ENCODE measurements at places on chromosomes 12 and 14. TPM values are rescaled to one million over a fixed set of nuclear protein-coding genes. Genes with fewer than 3 reads are reported as not detected.

DNA sequence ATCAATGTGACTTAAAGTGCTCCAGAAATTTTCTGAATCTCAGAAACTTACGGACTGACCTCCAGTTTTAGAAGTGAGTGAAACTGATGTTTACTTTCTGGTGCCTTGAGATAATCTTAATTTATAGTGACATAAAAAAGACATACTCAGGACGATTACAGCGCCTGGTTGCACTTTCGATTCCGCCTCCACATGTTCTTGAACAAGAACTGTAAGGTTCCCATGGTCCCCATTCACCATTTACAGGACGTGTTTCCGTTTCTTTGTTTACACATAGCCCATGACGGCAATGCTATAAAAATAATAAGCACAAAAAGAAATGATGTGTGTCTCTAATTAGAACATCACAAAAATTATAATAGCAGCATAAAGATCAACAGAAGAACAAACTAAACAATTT, 98.2 kb downstream of the ADAMTS20 start:
- DNase-seq: no peak
- H3K4me3 ChIP-seq: no peak overlapping the region
- H3K4me1 ChIP-seq: no peaks in the 10 kb centered on the region
- no peak overlapping the region for H3K27ac ChIP-seq
- H3K27me3 ChIP-seq: no peaks in the 10 kb centered on the region

Gene AP5M1
- total RNA-seq: 28.6 TPM

DNA sequence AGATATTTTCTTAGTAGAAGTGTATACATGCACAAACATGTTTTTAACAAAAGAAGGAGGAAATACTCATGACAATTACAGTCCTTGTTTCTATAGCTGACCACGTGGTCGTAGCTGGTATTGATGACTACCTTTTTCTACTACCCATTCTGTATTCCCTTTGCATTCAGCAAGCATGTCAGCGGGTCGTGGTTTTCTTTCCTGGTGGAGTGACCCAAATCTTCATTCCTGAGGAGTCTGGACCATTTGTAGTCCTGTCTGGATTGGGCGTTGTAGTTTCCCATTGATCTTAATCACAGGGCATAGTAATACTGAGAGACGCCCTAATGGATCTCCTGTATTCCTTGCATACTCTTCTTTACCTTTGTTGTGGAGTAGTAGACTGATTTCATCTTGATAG, 472.1 kb upstream of the RGS6 start:
- H3K27me3 ChIP-seq: no peaks in the 10 kb centered on the region
- no peaks in the 10 kb centered on the region for H3K36me3 ChIP-seq
- no peak for DNase-seq
- H3K4me1 ChIP-seq: no peaks in the 10 kb centered on the region
- H3K27ac ChIP-seq: no peak overlapping the region

GRCh38 chr14:54474232-54474793, 14.5 kb downstream of the GMFB start:
- no peaks in the 10 kb centered on the region for H3K27me3 ChIP-seq
- H3K4me3 ChIP-seq: no peak overlapping the region
- no peak for DNase-seq
- no peak overlapping the region for H3K27ac ChIP-seq
- H3K4me1 ChIP-seq: peaks cover 12% of the 10 kb centered on the region

DNA sequence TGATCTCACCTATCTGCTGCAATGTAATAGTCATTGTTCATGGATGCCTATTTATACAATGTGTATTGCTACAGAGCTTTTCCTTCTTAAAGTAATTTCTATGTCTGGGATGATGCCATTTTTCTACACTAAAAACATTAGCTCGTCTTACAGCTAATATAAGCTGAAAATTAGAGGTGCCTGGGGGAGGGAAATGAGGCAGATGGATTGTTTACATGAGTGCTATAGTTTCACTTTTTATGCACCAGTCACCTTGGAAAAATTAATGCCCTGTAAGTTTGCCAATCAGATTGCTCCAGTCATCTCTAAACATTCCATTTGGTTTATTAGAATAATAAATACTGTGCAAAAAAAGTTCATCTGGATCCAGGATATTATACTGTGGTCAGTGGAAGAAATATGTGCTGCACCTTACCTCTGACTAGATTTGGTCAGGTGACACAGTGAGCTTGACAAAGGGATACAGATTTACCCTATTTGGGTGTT, 436.2 kb downstream of the RAD51B start:
- DNase-seq: no peak
- H3K4me3 ChIP-seq: no peak overlapping the region
- H3K27me3 ChIP-seq: no peaks in the 10 kb centered on the region
- peaks cover 12% of the 10 kb centered on the region for H3K4me1 ChIP-seq

Gene STON2
- 14.1 TPM for total RNA-seq

Gene WNT1
- not detected for total RNA-seq

Gene FAM181A
- total RNA-seq: not detected

DNA sequence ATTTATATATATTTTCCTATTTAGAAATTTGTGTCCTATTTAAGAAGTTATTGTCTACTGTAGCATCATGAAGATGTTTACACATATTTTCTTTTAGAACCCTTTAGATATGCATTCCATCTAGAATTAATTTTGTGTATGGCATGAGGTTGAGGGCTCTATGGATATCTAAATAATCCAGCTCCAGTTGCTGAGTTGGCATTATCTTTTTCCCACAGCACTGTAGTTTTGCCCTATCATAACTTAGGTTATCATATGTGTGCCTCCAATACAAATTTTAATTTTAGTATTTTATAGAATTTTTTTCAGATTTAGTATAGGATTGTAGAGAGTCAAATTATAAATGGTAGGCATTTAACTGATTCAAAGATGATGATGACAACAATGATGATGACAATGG, 159.3 kb downstream of the NPAS3 start:
- no peak for DNase-seq
- H3K27ac ChIP-seq: no peak overlapping the region
- H3K4me3 ChIP-seq: no peak overlapping the region
- no peaks in the 10 kb centered on the region for H3K4me1 ChIP-seq

DNA sequence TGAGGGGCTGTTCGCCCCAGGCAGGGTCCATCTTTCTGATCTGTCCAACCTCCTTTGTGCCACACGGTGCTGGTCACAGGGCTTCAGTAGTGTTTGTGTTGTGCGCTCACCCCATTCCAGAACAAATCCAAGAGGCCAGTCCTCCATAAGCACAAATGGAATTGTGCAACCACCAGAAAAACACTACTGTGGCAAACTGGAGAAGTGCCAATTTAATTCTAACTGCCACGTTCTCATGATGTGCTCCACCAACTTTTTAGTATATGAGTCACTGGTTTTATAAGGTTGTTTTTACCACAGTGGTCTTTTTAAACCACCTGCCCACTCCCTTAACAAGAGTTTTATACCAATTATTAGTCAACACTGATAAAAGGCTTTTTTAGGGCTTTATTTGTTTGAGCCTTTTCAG, 380.2 kb downstream of the NAV3 start:
- no peaks in the 10 kb centered on the region for H3K27me3 ChIP-seq
- H3K4me1 ChIP-seq: no peaks in the 10 kb centered on the region
- peak overlapping the region; percentile 35 for H3K27ac ChIP-seq
- H3K4me3 ChIP-seq: no peak overlapping the region
- no peak for DNase-seq

Gene MYH7
- total RNA-seq: 4,592 TPM

- no peaks in the 10 kb centered on the region for H3K27me3 ChIP-seq
- no peaks in the 10 kb centered on the region for H3K36me3 ChIP-seq
- H3K27ac ChIP-seq: no peak overlapping the region
These were observed 271.3 kb upstream of the TMPO start for GRCh38 chr12:98244136-98244535.

GRCh38 chr14:31010935-31011334, 14.5 kb upstream of the AP4S1 start:
- DNase-seq: no peak
- no peaks in the 10 kb centered on the region for H3K36me3 ChIP-seq
- H3K27ac ChIP-seq: no peak overlapping the region
- no peaks in the 10 kb centered on the region for H3K27me3 ChIP-seq

- no peaks in the 10 kb centered on the region for H3K27me3 ChIP-seq
- H3K36me3 ChIP-seq: no peaks in the 10 kb centered on the region
- H3K4me3 ChIP-seq: no peak overlapping the region
- H3K4me1 ChIP-seq: peaks cover 2% of the 10 kb centered on the region
These were observed 6.0 kb downstream of the EML5 start for GRCh38 chr14:88786715-88787114.

DNA sequence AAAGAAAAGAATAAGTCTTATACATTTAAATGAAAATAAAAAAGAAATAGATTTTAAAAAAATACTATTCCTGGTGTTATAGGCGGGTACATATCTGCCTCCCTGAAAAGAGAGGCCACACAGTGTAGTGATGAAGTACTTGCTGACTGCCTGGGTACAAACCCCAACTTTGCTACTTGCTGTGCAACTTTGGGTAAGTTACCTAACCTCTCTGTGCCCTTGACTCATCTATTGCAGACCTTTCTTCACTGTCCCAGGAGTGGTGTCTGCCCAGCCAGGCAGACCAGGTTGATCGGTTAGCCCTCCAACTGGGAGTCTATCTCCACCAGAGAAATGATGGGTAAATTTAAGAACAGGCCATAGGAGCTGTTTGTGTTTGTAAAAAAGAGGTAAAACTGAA, 82.0 kb downstream of the SLC24A4 start:
- no peak for DNase-seq
- H3K4me3 ChIP-seq: no peak overlapping the region
- H3K27ac ChIP-seq: no peak overlapping the region

GRCh38 chr12:21774358-21775132, at the start of gene KCNJ8:
Gene KCNJ8 (minus strand): TSS chr12:21774706. CDS start chr12:21773616, 1,090 bp downstream.
- H3K4me1 ChIP-seq: peaks cover 16% of the 10 kb centered on the region
- peak within 1 kb of the TSS; percentile 87 for H3K27ac ChIP-seq
- DNase-seq: peak; percentile 83
- peak within 1 kb of the TSS; percentile 72 for H3K4me3 ChIP-seq
- H3K36me3 ChIP-seq: no peaks in the 10 kb centered on the region

DNA sequence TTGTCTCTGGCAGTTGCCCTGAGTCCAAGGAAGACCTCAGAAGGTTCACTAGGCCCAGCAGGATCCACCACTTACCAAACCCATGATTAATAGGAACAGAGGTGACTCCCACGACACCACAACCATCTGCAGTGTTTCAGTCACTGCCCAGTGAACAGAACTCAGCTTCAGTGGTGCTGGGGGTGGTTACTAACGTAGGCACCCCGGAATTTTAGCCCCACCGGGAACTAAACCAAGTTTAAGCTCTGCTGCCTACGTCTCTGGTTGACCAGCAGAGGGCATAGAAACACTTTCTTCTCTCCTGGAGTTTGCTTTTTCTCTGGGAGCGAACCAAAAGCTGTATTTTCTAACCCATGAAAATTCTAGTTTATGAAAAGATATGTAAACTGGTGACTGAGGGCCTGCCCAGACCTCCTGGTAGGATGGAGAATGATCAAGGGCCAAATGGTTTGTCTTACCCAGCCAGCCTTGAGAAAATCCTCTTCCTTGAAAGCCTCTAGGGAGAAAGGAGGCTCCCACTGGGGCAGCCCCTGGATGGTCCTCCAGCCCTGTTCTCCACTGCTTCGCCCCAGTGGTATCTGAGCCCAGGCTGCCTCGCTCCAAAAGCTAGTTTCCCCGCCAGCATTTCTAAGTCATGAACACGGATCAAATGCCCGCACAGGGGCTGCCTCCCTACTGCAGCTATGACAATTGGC, 379.8 kb downstream of the DPF3 start:
- no peak overlapping the region for H3K4me3 ChIP-seq
- H3K27me3 ChIP-seq: no peaks in the 10 kb centered on the region

Gene CLEC1B
- not detected for total RNA-seq

- no peak overlapping the region for H3K27ac ChIP-seq
- DNase-seq: no peak
- H3K36me3 ChIP-seq: no peaks in the 10 kb centered on the region
- H3K4me3 ChIP-seq: no peak overlapping the region
These were observed 156.1 kb downstream of the PTCSC3 start for GRCh38 chr14:36020120-36021029.

DNA sequence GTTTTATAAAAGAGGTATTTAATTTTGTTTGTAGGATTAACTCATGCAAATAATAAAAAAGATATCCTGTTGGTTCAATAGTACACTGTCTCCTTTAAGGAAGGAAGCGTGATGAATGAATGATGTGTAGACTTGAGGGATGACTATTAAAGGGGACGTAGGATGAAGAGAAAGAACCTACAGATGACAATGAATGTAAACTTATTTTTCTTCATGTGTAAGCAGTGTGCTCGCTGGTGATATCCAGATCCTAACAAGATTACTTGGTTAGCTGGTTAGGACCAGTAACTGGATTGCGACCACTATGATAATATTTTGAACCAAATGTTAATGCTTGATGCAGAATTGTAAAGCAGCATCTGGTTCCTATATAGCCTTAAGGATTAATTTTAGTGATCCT, 2.6 kb downstream of the ARF6 start:
- H3K4me1 ChIP-seq: peaks cover 51% of the 10 kb centered on the region
- peak overlapping the region; percentile 47 for H3K27ac ChIP-seq
- H3K27me3 ChIP-seq: no peaks in the 10 kb centered on the region
- peaks cover 21% of the 10 kb centered on the region for H3K36me3 ChIP-seq
- DNase-seq: no peak

Gene MYO1A
- total RNA-seq: 0.08 TPM

Gene OAS3
- 5.8 TPM for total RNA-seq

DNA sequence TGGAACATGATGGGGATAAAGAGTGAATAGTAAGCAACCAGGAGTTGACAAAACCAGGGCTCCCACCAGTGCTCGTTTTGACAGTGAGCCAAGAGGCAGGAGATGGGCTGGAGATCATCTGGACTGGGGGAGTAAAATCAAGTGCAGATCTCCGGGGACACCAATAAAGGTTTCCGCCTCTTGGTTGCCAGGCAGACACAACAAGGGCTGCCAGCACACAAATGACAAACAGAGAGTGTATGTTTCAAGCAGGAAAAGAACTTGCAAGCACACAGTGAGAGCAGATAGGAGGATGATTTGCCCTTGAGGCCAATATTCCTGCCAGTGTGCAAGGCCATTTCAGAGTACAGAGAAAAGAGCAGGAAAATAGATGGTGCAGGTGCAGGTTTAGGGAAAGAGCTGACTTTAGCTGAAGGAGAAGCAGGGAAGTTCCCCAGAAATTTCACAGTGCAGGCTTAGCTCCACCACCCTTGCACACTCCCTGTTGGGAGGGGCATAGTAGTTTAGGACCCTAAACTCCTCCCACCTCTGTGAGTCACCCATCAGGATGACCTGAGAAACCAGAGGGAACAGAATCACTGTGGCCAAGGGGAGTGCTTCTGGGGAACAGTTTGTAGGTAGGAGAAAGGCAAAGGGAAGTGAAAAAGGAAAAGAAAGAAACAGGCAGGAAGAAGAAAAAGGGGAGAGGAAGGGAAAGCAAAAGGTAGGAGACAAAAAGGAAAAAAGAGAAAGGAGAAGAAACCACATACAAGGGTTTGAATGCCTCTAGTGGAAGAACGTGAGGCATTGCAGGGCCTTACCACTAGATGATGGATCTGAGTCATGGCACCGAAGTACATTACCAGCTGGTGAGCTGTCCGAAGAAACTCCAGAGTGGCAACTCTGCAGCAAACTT, 404.4 kb downstream of the SLC6A15 start:
- no peak for DNase-seq
- H3K4me3 ChIP-seq: no peak overlapping the region

Gene SLC7A8
- total RNA-seq: 23.7 TPM

DNA sequence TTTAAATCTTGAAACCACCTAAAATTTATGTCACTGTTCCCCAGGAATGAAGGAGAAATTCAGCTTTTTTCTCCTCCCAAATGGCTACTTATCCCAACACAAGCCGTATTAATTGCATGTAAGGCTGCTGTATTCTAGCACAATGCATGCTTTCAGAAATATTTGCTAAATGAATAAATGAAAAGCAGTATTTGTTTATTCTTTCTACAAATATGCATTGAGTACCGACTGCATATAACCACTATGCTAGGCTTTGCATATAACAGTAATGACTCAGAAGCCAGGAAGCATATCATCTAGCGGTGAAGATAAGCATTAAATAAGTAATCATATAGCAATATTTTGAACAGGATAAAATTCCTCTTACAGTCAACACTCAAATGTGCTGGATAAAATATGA, 5.7 kb upstream of the LRR1 start:
- H3K4me1 ChIP-seq: peaks cover 25% of the 10 kb centered on the region
- H3K4me3 ChIP-seq: no peak overlapping the region
- DNase-seq: no peak
- no peaks in the 10 kb centered on the region for H3K36me3 ChIP-seq

Data from right atrium auricular region (tissue), 2 donors.